ENCODE measurements at places on chromosomes 4 and X.

DNA sequence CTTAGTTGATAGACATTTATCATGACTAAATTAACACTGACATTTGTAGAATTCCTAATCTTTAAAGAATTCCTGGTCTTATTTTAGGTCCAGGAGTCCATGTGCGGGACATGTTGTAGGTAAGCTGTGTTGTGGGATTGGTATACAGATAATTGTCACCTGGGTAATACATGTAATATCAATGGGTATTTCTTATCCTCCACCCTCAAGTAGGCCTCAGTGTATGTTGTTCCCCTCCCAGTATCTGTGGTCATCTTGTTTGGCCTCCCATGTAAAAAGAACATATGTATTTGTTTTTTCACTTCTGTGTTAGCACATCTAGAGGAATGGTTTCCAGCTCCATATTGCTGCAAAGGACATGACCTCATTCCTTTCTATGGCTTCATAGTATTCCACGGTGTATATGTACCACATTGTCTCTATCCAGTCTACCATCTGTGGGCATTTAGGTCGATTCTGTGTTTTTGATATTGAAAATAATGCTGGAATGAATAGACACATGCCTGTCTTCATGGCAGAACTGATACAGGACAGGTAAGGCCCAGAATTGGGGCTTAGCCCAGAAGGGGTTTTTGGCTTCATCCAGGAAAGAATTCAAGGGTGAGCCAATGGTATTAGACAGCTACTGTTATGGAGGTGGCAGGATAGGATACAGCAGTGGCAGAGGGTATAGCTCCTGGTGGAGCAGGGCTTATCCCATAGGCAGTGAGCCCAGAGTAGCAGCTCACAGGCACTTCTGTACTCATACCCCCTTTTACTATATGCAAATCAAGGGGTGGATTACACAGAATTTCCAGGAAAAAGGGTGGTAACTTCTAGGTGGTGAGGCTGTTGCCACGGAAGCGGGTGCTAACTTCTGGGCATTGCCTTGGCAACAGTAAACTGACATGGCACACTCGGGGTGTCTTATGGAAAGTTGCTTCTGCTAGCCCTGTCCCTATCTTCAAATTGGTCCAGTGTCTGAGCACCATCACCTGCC lies 66.1 kb upstream of the WDR1 start:
- DNase-seq, result no peak

GRCh38 chrX:85378461-85378860 lies 1.0 kb downstream of the POF1B start:
- DNase-seq, result no peak

DNA sequence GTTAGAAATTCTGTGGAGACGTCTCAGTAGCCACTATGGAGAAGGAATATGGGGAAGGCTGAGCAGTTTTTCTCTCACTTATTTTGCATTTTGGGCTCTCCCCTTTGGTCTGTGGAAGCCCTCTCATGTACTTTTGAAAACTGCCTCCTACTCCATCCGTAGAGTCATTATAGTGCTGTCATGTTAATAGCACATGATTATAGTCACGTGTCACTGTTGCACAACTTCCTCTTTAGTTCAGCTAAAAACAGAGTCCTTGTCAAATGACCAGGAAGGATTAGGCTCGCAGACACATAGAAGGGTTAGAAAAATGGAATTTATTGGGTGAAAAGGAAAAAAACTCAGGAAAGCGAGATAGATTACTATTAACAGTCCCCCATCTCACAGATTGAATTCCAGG lies 258.2 kb upstream of the CXorf51A start:
- DNase-seq, result no peak

GRCh38 chr4:157992038-157992705 lies 180.7 kb downstream of the GASK1B start:
- DNase-seq, result no peak

DNA sequence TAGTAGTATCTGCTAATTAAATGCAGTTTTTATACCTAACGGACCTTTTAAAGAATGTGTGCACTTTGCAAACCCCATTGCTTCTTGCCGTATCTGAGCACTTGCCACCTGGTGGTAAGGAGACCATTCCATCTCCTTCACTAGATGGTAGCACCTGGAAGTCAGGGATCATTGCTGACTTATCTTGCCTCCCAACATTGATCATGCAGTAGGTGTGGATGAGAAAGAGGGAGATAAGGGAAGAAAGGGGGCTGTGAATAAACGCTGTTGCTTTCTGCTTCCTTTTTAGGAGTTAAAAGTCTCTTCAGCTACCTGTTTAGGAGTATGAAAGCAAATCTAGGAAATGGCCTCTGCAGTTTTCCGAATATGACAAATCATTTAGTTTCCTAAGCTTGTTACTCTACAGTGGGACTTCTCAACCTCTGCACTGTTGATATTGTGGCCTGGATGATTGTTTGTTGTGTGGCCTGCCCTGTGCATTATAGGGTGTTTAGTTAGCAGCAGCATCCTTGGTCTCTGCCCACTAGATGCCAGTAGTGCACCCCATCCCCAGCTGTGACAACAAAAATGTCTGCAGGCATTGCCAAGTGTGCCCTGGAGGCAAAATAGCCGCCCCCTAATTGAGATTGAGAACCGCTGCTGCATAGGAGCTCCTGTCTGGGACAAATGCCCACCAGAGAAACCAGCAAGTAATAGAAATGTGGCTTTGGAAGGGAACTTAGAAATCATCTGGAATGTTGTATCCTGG lies 38.8 kb downstream of the GAB1 start:
- DNase-seq, result no peak

All from stimulated activated CD8-positive, alpha-beta memory T cell treated with anti-CD3 and anti-CD28 coated beads, Interleukin-12 subunit alpha, Interleukin-12 subunit beta, amount 100 ng/mL, for 4 hours (primary cell).